Inflammatory macrophage (primary cell): ENCODE measurements at places on chromosomes 3 and 15.

GRCh38 chr3:40566694-40567093 lies 41.9 kb downstream of the ZNF621 start:
- no peak for DNase-seq

DNA sequence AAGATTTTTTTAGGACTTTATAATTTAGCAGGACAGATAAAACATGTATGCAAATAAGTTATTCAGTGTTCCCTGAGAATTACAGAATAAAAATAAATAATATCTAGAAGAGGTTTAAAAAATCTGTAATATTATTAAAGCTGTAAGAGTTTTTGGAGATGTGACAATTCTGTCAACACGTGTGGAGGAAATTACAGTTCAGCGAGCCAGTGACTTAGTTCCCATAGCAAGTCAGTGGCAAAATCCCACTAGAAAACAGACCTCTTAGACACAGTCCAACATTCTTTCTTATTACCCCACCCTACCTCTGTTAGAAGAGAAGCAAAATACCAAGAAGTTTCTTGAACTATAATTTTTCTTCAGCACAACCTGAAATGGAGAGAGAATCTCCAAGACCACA lies 16.2 kb upstream of the DENND6A start:
- no peak for DNase-seq

GRCh38 chr3:71917545-71917944 lies 132.6 kb upstream of the PROK2 start:
- peak; percentile 79 for DNase-seq

DNA sequence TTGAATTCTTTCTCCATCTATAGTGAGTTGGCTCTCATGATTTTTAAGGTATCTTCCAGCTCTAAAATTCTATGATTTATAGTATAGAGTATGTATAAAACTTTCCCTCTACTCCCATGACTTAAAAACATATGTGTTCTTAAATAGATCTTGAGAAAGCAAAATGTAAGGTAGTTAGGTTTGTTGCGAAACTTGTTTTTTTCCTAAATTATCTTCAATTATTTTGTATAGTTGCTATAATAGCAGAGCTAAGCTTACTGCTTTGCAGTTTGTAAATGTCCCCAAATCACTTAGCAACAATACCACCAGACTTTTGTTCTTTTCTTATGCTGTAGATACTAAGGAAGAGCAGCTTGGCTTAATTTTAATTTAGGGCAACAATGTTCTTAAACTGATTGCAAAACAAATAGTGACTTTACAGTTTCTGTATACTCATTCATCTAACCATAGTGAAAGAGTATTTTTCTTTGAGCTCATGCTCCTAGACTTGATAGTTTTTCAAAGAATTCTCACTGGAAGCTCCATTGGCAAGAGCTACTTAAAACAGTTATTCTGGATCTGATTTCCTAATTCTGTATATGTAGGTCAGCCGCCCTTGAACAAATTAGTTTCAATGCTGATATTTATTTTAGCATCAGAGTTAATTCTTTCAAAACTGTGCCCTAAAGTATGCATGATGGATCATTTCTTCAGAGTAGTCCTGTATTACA lies 61.2 kb downstream of the LYSMD4 start:
- no peak for DNase-seq

DNA sequence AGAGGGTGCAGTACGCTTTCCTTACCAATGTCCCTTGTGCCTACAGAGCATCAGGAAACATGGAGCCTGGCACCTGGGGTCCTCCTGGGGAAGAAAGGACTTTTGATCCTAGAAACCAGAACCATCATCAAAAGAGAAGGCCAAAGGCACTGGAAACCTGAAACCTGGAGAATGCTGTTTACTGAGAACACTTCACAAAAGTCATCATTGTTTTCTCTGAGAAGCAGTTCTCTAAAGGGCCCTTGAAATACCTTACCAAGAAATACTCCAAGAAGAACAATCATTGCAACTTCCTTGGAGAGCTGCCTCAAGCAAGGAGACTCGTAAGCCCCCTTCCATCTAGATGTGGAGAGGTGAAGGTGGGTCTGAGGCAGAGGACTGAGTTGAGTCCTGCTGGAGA lies 66.0 kb downstream of the TLE3 start:
- no peak for DNase-seq

DNA sequence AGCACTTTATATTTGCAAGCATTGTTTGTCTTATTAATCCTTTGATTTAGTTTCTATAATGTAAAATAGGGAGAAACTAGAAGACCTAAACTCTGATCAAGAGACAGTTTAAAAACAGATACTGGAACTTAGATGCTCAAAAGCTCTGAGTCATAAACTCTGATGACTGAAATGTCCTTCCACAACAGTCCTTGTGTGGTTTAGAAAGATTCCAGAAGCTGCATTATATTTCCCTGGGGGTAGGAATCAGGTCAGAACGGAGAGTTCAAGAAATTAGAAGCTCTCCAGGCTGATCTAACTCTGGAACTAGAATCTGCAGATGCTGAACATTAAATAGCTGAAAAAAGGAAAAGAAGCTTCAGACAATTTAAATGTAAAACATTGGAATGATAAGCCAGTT lies 18.3 kb upstream of the ONECUT1 start:
- DNase-seq, result no peak

- no peak for DNase-seq
Observed at GRCh38 chr3:105979961-105980360, 111.1 kb upstream of the CBLB start.

- DNase-seq, result no peak
Observed at GRCh38 chr3:141524988-141525387, 38.2 kb downstream of the RASA2 start.

DNA sequence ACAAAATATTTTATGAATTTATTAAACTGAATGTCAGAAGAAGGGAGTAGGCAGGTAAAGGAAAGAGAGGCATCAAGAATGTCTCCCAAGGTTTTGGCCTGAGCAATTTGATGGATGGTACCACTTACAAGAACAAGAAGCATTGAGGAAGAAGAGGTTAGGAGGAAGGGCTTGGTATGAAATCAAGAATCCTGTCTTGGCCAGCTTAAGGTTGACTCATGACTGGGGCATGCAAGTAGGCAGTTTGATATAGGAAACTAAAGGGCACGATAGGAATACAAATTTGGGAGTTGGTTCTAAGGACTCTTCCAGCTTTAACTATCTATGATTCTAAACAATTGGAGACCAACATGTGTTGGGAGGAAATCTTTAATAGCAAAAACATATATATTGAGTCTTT lies 79.1 kb downstream of the NTRK3 start:
- DNase-seq, result no peak

DNA sequence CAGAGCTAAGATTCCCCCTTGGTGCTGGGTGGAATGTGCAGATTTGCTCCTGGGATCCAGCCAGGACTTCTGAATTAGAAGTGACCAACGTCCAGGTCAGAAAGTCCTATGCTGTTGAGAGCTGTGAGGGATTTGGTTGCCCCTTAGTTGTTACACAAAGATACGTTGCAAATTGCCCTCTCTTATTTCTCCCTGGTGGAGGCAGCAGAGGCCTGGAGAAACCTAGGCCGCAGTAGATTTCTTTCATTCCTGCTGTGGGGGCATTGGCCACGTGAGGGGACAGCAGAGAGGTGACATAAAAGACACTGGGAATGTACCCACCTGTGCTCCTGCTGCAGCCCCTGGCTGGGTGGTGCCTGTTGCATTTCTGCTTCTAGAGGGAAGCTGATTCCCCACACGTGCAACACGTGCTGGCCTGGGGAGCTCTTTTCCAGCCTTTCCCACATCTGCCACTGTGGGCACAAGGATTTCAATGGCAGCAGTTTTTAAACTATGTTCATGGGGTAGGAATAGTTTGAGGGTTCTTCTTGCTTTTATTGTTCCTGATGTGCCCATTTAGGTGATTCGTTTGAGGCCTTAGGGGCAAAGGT lies 65.7 kb downstream of the SYNM start:
- DNase-seq, result no peak

- no peak for DNase-seq
Observed at GRCh38 chr3:194276768-194277103, 74.4 kb downstream of the CPN2 start.

- no peak for DNase-seq
Observed at GRCh38 chr3:35970793-35971192, 331.5 kb downstream of the ARPP21 start.

- no peak for DNase-seq
Observed at GRCh38 chr3:195817578-195818135, 5.9 kb upstream of the MUC4 start.

- no peak for DNase-seq
Observed at GRCh38 chr15:39145854-39146625, 434.8 kb upstream of the THBS1 start.

DNA sequence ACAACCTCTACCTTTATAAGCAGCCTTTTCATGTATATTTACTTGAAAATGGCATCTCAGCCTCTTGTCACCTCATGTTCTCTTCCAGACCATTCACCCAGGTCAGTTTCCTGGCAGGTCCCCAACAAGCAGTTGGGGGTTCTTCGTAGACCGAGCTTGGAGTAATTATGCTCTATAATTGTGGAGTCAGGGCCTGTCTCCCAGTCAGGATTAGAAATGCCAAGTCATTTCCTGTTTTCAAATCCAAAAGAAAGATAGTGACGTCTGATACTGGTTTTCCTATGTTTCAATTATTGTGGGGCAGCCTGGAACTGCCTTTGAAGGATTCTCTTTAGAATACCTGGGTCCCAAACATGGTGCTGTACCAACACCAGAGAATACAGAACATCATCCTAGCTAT lies 430.6 kb downstream of the MECOM start:
- DNase-seq, result no peak

DNA sequence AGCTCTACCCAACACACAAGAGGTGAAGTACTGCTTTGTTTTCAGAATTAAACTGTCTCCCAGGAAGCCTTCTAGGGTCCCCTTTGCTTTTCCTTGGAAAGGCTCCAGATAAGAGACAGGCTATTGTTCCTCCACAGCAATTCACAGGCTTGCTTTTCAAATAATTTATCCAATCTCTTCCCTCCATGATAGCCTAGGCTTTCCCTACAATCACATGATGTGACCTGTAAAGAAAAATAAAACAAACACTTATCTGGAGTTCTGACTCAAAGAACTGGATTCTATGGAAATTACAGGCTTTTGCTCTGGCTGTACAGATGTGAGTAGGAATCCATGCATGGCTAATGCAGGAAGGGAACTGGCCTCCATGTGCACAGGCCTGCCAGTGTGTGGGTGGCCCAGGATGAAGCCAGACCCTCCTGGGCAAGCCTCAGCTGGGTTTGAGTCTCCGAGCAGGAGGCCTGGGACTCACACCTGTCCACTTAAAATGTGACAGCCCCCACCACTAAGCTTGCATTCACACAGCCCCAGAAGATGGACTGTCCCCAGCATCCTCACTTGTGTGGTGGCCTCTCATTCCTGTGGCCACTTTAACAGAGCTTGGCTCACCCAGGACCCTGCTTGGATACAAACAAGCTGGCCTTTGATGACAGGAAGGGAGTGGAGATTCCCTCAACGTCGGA lies 75.8 kb upstream of the LEKR1 start:
- no peak for DNase-seq

- DNase-seq, result no peak
Observed at GRCh38 chr15:98959640-98960007, 48.0 kb downstream of the PGPEP1L start.

DNA sequence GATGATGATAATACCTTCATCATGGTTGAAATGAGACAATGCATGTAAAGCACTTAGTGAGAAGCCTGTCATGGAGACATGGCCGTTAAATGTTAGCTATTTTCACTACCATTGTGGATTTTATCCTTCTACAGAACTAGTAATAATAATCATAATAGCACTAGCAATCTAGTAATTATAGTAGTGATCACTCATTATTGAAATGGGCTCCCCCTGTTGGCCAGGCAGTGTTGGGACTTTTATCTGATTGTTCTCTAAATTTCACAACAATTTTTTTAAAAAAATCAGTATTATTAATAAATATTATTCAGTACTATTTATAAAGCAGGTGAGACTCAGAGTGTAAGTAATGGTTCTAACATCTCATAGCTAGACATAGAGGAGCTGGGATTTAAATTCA lies 396.3 kb downstream of the IL5RA start:
- DNase-seq, result no peak

- no peak for DNase-seq
Observed at GRCh38 chr3:192928720-192929119, 11.1 kb upstream of the MB21D2 start.

DNA sequence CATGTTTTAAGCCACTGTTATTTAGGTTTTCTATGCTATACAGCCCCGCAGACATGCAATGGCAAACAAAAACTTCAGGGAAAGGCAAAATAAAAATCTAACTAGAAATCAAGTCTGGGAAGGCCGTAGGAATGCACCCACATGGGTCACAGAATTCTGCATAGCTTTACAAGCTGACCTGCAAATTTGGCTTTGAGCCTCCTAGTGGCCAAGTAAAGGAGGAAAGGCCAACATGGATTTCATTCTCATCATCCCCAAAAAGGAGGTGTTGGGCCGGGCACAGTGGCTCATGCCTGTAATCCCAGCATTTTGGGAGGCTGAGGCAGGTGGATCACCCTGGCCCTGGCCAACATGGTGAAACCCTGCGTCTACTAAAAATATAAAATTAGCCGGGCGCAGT lies 124.3 kb downstream of the FBLN2 start:
- no peak for DNase-seq

GRCh38 chr3:6179761-6180160 lies 681.2 kb upstream of the GRM7 start:
- no peak for DNase-seq
